Fibroblast of skin of right quadriceps (primary cell): ENCODE measurements at places on chromosomes 7 and 10.

GRCh38 chr7:79037001-79037400 lies 416.5 kb downstream of the MAGI2 start:
- DNase-seq = no peak

DNA sequence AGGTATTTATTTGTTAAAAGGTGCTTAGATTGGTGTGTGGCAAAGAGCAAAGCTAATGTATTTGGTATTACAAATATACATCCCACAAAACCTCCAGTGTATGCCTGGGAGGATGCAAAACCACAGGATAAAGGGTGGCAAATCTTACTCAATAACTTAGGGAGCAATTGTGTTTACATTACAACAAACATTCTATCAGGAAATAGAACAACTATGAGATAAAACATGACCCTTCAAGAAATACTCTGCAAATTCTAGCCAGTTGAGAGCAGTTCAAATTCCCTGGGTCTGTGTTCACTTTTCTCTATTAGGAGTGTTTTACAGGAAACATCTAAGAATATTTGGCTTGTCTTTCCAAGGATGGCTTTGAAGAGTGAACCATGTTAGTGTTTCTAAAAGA lies 64.9 kb downstream of the CUL1 start:
- peak; percentile 35 for DNase-seq

GRCh38 chr7:158049271-158049670 lies 538.4 kb downstream of the PTPRN2 start:
- no peak for DNase-seq

- DNase-seq = no peak
Measured at GRCh38 chr10:89668386-89669071, 23.5 kb upstream of the PANK1 start.

DNA sequence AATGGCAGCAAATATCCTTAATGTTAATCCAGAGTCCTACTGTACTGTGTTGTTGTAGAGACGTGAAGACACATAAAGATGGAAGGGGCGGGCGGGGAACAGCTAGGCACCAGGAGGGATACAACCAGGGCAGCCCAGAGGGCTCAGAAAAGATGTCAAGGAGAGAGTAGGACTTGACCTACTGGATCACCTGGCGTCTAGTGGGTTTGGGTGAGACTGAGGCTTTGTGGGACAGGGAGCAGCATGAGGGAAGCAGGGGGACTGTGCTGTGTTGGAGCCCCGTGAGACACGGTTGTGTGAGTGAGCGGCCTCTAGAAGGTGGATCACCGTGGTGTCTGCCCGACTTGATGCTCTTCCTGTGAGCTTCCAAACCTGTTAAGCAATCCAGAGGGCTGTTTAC lies 68.0 kb downstream of the PTPRE start:
- DNase-seq = no peak

GRCh38 chr10:785089-785860 lies 95.8 kb upstream of the DIP2C start:
- no peak for DNase-seq

- no peak for DNase-seq
Measured at GRCh38 chr7:92075455-92076158, 58.7 kb downstream of the CYP51A1 start.

DNA sequence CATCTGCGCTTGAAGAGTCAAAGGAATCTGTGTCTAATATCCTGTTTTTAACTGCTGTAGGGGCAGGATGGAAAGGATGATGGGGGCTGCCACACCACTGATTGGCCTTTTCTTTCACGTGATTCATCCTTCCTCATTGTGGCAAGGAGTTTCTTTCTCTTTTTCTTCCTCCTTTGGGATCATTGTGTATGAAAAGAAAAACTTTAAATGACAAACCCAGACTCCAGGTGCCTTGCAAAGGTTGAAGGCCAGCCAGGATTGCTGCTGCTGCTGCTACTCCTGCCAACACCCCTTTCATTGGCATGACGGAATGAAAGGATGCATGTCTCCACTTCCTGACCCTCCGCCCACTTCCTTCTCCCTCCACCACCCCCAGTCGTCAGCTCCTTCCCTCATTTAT lies 6.5 kb upstream of the OIT3 start:
- DNase-seq = peak; percentile 28

DNA sequence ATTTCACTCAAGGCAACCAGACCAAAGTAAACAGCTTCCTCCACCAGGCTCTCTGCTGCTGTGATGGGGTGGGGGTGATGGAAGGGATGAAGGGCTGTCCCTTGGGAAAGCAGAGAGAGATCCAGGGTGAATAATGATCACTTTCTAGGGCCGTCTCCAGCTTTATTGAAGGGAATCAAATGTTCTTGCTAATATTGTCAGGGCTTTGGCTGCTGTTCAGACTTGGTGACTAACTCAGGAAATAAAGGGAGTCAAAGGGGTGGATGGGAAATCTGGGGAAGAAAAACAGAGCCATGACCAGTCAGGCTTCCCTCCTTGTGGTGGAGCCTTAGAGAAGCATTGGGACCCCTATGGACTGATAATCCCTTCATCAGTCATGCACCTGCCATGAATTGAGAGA lies 196.2 kb upstream of the AGK start:
- peak; percentile 1 for DNase-seq

DNA sequence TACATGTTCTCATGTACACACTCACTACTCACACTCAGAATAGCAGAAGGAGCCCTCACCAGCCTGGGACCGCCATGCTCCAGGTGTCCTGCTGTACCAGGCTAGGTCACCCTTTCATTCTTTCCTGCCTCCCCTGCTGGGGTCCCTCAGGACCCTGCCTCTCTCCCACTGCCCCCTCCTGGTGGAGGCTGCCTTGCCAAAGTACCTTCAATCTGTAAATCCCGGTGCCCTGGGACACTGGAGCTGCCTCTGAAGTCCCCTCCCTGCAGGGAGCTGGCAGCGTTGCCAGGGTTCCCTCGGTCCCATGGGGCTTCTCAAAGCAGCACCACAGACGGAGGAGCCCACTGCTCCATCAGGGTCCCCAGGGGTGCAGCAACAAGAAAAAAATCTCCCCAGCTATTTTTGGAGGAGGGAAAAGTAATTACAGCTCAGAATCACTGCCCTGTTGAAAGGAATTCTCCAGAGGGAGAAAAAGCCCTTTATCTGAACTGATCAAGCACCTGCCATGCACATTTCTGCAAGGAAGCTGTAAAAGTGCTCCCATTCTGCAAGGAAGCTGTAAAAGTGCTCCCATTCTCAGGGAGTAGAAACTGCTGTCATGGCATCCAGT lies 259.9 kb downstream of the PTPRN2 start:
- DNase-seq = no peak

- no peak for DNase-seq
Measured at GRCh38 chr10:91552274-91553095, 80.4 kb downstream of the PPP1R3C start.

GRCh38 chr7:47661051-47661714 lies 79.3 kb upstream of the TNS3 start:
- no peak for DNase-seq
